ENCODE measurements at places on chromosomes 13 and 19.

DNA sequence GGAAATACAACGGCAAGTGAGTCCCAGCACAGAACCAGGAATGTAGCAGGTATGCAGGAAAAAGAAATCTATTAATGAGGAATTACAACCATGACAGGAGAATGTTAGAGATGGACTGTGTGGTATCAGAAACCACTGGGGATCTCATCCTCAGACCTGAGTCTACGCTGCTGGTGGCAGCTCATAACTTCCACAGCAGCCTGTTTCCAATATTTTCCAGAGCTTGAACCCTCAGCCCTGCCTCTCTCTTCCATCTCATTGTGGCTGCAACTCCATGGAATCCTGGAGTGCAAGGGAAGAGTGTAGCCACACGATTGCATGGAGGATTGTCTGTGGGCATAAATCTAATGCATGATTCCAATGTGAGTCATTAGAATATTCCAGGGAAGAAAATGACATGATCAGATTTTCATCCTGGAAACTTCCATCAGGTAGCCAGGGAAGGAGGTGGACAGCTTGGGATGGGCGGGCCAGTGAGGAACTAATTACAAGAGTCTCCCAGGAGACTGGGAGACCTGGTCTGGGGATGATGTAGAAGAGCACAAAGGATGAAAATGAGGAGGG lies 14.9 kb downstream of the PLA2G4C start:
- no peak for DNase-seq

DNA sequence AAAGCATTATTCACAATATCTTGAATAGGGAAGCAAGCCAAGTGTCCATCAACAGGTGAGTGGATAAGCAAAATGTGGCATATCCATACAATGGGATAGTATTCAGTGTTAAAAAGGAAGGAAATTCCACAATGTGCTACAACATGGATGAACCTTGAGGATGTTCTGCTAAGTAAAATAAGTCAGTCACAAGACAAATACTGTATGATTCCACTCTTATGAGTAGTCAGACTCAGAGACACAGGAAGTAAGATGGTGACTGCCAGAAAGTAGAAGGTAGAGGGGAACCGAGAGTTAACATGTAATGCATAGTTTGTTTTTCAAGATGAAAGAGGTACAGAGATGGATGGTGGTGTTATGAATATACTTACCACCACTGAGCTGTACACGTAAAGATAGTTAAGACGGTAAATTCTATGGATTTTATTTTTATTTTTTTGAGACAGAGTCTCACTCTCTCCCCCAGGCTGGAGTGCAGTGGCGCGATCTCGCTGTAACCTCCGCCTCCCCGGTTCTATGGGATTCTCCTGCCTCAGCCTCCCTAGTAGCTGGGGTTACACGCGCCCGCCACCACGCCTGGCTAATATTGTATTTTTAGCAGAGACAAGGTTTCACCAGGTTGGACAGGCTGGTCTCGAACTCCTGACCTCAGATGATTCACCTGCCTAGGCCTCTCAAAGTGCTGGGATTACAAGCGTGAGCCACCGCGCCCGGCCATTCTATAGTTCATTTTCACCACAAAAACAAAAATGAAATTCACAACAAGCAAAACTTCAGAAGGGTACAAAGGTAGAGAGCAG lies 1.0 kb upstream of the CHAMP1 start:
- no peak for DNase-seq

- no peak for DNase-seq
Observed at GRCh38 chr19:1224847-1225246, 13.0 kb downstream of the CBARP start.

DNA sequence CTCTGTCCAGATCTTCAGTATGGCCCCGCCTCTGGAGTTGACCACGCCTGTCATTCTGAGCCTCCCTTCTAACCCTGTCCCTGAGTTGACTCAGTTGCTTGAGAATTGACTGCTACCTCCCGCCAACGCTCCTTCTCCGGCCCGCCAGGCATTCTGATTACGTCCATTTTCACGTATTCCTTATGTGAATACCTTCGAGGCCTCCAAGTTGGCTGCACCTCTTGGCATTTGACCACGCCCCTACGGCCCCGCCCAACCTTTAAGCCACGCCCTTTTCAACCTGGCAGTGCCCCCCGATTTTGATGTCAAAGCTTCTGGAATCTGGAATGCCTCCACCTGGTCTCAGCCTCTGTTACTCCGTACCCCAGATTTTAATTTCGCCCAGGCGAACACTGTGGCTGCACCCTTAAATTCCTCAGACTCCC lies 1.7 kb upstream of the EML2 start:
- peak; percentile 60 for DNase-seq

DNA sequence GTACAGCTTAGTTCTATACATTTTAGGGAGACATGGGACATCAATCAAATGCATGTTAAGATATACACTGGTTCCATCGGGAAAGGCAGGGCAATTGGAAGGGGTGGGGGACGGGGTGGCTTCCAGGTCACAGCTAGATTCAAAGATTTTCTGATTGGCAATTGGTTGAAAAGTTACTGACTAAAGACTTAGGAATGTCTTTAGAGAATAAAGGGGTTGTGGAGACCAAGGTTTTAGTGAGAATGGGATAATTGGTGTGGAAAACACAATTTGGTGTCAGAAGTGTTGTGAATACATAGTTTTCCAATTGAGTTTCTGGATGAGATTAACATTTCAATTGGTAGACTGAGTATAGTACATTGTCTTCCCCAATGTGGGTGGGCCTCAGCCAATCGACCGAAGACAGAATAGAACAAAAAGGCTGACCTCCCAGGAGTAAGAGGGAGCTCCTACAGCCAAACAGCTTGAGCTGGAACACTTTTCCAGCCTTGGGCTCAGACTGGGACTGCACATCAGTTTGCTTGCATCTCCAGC lies 988 bp upstream of the CCDC169 start:
- DNase-seq, result no peak

DNA sequence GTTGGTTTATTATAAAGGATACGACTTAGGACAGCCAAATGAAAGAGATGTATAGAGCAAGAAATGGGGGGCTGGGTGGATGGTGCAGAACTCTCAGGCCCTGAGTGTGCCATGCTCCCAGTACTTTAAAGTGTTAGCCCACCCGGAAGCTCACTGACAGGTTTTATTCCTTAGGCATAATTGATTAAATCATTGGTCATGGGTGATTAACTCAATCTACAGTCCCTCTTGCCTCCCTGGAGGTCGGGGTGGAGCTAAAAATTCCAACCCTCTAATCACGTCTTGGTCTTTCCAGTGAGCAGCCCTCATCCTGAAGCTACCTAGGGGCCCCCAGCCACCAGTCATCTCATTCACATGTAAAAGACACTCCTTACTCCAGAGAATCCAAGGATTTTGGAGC lies 9.9 kb upstream of the LEUTX start:
- DNase-seq, result no peak

DNA sequence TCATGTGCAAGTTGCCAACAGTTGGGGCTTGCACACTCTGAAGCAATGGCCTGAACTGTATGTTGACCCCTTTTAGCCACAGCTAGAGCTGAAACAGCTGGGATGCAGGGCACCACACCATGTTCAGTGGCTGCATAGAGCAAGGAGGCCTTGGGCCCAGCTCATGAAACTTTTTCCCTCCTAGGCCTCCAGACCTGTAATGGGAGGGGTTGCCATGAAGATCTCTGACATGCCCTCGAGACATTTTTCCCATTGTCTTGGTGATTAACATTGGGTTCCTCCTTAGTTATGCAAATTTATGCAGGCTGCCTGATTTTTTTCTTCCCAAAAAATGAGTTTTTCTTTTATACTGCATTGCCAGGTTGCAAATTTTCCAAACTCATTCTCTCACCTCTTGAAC lies 165.1 kb upstream of the PRR20A start:
- DNase-seq, result no peak

DNA sequence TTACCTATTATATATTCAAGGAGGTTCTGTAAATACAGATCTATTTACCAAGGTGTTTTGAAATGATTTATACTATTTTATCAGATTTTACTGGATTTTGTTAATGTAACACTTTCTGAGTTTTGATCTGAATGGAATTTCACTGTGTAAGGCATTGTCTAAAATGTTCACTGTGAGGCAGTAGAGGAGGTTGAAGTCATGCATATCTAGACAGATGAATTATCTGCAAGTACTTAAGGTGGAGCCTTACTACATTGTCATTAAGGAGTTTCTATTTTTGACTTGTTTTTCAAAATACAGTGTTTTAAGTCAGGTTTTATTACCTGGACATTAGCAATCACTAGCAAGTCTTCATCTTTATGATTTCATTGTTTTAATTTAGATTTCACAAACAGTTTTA lies 62.1 kb downstream of the TM9SF2 start:
- no peak for DNase-seq

GRCh38 chr19:41233748-41234240 lies 14.8 kb downstream of the AXL start:
- no peak for DNase-seq

- no peak for DNase-seq
Observed at GRCh38 chr19:31516756-31517155, 167.5 kb upstream of the TSHZ3 start.

DNA sequence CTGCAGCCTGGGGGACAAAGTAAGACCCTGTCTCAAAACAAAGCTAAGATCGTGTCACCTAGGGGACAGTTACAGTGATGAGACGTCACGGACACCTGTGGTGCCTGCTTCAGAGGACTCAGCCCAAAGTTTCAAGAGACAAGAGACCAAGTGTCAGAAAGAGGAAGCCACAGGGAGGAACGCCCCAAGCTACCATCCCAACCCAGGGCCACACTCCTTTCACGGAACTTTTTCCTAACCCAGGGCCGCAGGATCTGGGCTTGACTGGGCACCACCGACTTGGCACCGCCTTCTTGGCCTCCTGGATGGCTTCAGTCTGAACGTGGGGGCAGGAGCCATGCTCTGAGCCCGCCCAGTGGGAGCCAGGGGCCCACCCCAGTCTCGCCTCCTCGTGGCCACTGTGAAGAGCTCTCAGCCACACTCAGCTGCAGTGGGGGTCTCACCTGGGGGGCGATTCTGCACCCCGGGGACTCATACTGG lies 8.5 kb downstream of the MOB3A start:
- DNase-seq, result no peak

GRCh38 chr13:64471916-64472315 lies 2758.2 kb downstream of the PCDH9 start:
- DNase-seq, result peak; percentile 21

DNA sequence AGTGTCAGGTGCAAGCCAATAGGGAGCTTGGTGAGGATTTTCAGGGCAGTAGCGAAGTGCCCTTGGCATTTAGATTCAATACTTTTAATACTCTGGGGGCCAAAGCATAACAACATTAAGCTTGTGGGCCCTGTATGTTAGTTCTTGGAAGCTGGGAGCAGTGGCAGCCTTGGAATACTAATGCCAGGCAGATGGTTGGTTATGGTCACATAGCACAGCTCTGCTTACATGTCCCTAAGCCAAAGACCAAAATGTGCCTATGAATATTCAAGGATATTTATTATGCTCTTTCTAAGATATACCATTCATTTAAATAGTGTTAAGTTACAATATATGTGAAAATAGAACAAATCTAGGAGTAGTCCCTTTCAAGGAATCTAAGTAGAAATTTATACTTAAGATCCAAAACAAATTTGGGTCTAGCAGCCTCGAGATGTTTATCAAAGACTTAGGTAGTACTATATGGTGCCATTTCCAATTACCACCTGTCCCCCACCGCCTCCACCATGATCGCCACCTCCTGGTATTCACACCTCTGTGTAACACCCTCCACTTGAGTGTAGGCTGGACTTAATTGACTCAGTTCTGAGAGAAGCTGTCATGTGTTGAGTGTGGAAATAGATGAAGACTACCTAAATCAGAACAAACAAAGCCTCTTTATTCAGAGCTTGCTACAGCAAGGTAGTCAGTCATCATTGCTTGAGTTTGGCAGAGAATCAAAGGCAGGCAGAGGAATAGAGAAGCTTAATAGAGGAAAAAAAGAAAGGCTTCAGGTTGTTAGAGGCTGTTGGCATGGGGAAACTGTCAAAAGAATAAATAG lies 261.0 kb downstream of the GPC5 start:
- DNase-seq, result no peak

- DNase-seq, result no peak
Observed at GRCh38 chr13:42820451-42820850, 39.1 kb downstream of the FAM216B start.

DNA sequence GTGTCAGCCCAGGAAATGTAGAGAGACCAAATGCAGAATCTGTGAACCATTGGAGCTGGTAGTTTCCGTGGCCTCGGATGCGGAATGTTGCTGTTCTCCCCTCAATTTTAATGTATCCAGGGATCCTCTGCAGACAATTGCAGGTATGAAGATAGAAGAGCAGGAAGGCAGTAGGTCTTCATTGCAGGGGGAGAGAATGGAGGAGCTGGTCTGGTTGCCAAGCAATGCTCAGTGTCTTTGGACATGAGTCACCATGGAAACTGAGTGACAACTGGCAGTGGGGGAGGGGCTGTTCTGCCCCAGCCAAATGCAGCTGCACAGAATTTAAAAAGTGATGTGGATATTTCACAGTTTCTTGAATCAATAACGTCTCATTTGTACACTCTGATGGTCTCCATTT lies 56.1 kb upstream of the ZNF835 start:
- DNase-seq, result no peak

- no peak for DNase-seq
Observed at GRCh38 chr13:50735071-50735470, 108.4 kb downstream of the DLEU7 start.
